ENCODE measurements at places on chromosomes 12 and 14. TPM values are rescaled to one million over a fixed set of nuclear protein-coding genes. Genes with fewer than 3 reads are reported as not detected.
A peak's percentile ranks its signal among the peaks of the same experiment; 100 is the strongest.

DNA sequence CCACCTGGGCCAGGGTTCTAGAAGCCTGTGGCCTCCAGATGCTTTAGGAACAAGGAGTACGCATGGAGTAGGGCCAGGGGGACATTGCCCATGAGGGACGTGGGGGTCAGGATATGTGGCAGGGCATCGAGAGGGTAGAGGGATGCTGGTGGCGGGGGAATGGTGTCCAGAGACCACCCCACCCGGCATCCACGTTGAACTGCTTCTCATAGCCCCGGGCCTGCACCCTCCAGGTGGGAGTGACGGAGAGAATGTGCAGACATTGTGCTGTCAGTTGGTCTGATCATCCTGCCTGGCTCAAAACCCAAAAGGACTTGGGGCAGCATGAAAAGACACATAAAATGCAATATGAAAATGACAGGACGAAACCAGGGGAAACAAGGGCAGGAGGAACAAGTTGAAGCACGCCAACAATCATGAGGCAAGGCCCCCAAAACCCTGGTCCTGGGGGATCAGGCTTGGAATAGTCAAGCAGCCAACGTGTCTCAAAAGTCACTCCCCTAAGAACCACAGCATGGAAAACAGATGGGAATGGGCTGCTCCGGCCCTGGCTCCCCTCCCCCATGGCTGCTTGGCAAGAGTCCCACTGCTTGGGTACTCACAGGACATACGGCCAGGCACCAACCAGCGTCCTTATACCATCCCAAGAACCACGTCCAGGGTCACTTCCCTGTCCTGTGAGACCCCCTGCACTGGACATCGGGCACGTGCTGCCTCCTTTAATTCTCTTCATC lies 117.9 kb downstream of the DICER1 start:
- no peak for DNase-seq

TAS2R19 gene
- total RNA-seq = 2.6 TPM

DNA sequence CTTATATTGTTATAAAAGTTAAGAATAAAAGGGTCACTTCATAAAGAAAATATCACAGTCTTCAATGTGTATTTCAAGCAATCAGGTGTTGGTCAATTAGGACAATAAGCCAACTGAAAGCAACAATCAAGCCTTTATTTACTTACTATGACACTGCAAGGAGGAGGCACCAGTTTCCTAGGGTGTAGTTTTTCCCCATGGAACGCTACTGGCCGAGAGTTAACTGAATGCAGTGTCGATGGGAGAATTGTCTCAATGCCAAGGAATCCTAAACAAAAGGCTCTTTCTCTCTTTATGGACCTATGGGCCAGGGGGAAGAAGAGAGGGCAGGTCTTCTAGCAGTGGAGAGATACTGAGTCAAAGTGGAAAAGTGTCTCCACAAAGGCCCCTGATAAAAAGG lies 142.4 kb downstream of the CMAS start:
- no peak for DNase-seq

- no peak for DNase-seq
Observed at GRCh38 chr14:96161636-96162035, 43.0 kb upstream of the BDKRB2 start.

DNA sequence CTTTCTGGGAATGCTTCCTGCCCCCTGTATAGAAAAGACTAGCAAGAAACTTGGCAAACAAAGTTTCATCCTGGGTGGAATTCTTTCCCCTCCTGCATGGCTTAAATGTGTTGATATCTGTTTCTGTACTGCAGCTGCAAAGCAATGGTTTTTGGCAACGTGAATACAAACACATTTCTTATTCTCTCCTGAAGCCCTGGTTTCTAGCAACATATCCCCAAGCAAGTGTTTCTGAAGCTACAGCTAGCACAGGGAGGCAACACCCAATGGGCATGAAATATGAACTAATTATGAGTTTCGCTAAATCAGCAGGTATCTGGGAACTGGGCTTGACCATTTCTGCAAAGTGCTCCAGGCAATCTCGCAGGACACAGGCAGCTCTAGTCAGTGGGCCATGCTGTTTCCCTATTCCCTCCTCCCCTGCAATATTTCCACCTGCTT lies 392.3 kb upstream of the TMPO start:
- DNase-seq = no peak

DNA sequence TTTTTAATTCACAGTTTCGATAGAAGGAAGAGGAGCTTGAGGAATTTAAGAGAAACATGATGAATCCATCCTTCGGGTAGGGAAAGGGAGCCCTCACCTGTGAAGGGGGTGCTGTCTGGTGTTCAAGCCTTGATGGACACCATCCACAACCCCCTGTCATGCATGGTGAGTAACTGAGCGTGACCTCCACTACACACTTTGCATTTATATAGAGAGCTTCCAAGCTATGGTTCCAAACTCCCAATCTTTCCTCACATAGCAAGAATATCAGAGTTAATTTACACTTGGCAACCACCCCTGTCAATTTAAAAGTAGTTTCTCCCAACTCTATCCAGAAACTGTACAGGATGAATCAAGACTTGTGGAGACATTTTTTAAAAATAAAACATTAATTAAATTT lies 13.1 kb upstream of the NID2 start:
- DNase-seq = no peak

C12orf75 gene
- total RNA-seq = 349 TPM

GRCh38 chr12:22803725-22804124 lies 178.8 kb downstream of the ETNK1 start:
- DNase-seq = no peak

ACOT6 gene
- not detected for total RNA-seq

GRCh38 chr12:50988051-50988450 lies 35.7 kb downstream of the HIGD1C start:
- DNase-seq = peak; percentile 75

GRCh38 chr14:20662968-20663732 lies 21.2 kb upstream of the RNASE4 start:
- peak; percentile 72 for DNase-seq

GRCh38 chr12:33602515-33602914 lies 162.9 kb upstream of the SYT10 start:
- no peak for DNase-seq

- DNase-seq = no peak
Observed at GRCh38 chr14:88856786-88857366, 32.4 kb downstream of the TTC8 start.

DNA sequence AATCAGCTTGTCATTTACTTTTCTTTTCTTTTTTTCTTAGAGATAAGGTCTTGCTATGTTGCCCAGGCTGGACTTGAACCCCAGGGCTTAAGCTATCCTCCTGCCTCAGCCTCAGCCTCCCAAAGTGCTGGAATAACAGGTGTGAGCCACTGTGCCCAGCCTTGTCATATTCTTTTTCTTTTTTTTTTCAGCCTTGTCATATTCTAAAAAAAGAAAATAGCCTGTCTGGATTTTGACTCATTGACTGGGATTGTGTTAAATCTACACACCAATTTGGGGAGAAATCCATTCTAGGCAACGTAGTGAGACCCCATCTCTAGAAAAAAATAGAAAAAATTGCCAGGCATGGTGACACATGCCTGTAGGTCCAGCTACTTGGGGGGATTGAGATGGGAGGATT lies 24.1 kb downstream of the ATP5MC2 start:
- peak; percentile 16 for DNase-seq

- DNase-seq = no peak
Observed at GRCh38 chr14:66696326-66696725, 188.4 kb downstream of the GPHN start.

GRCh38 chr14:106622200-106622745 lies 1095.9 kb downstream of the TMEM121 start:
- DNase-seq = no peak

SDS gene
- total RNA-seq = not detected

GRCh38 chr12:116284396-116284795 lies 6.9 kb upstream of the MED13L start:
- no peak for DNase-seq

C1QL4 gene
- not detected for total RNA-seq

GRCh38 chr12:1122786-1123185 lies 131.8 kb downstream of the ERC1 start:
- DNase-seq = no peak

- peak; percentile 45 for DNase-seq
Observed at GRCh38 chr14:89600950-89601826, 184.2 kb upstream of the FOXN3 start.

GRCh38 chr12:27359578-27360340 lies 27.1 kb downstream of the BMAL2 start:
- DNase-seq = peak; percentile 40

GZMB gene
- not detected for total RNA-seq

DNA sequence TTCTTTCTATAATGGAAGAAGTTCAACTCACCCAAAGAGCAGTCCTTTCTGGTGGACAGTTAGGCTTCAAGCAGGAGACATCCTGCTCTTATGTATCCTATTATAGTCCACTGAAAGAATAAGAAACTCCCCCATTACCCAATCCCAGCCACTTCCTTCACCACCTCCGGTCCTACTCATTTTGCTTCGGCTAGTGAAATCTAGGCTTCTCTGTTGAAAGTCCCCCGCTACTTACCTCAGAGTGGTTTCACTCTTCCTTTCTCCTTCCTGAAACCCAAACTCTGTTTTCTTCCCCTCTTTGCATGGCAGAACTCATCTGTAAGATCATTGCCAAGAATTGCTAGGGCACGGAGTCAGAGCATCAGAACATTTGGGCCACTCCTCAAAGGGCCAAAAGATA lies at the start of gene GPR84:
Gene GPR84, minus strand, starts transcription at position 74 of the 400 bp plus-strand sequence. CDS start 635 bp downstream, outside the sequence.
- DNase-seq = no peak

- DNase-seq = no peak
Observed at GRCh38 chr12:28209782-28210181, 19.5 kb downstream of the CCDC91 start.

SPX gene
- 0.63 TPM for total RNA-seq

INHBE gene
- total RNA-seq = 0.76 TPM

KRT85 gene
- not detected for total RNA-seq

DNA sequence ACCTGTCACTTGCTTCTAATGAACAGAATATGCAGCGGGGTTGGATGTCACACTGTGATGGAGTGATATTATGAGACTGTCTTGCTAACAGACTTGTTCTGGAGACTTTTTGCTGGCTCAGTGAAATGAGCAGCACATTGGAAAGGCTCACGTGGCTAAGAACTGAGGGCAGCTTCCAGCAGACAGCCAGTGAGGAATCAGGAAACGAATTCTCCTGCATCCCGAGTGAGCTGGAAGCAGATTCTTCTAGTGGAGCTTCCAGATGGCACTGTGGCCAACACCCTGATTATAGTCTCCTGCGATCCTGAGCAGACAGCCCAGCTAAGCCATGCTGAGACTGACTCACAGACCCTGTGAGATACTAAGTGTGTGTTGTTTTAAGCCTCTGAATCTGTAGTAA lies 16.1 kb upstream of the TSPAN9 start:
- DNase-seq = peak; percentile 83

FOXN4 gene
- not detected for total RNA-seq

- no peak for DNase-seq
Observed at GRCh38 chr14:73613419-73613963, 1.2 kb downstream of the ACOT6 start.

GRCh38 chr12:82996168-82996812 lies 309.6 kb downstream of the TMTC2 start:
- no peak for DNase-seq

DNA sequence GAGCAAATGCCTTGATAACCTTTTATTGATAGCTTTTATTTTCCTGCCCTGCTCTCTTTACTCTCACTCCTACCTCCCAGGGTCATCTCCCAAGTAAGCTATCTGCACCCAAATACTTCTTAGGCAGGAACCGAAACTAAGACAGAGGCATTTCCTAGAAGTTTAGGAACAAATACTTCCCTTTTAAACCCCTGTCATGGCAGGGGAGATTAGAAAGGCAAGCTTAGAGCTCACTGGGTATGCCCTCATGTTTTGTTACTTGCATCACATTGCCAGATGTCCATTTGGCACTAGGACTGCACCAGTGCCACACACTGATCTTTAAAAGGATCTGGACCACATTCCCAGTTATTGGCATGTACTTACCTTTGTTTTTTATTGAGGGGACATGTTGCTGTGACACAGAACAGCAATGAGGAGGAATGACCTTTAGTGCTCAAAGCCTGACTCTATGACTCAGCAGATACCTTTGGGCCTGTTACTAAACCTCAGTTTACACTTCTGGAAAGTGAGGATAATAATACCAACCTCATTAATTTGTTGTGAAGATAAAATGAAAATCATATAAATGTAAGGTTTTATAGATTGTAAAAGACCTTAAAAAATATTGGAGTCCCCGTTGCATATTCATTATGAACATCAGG lies 40.9 kb upstream of the MBIP start:
- no peak for DNase-seq

DNA sequence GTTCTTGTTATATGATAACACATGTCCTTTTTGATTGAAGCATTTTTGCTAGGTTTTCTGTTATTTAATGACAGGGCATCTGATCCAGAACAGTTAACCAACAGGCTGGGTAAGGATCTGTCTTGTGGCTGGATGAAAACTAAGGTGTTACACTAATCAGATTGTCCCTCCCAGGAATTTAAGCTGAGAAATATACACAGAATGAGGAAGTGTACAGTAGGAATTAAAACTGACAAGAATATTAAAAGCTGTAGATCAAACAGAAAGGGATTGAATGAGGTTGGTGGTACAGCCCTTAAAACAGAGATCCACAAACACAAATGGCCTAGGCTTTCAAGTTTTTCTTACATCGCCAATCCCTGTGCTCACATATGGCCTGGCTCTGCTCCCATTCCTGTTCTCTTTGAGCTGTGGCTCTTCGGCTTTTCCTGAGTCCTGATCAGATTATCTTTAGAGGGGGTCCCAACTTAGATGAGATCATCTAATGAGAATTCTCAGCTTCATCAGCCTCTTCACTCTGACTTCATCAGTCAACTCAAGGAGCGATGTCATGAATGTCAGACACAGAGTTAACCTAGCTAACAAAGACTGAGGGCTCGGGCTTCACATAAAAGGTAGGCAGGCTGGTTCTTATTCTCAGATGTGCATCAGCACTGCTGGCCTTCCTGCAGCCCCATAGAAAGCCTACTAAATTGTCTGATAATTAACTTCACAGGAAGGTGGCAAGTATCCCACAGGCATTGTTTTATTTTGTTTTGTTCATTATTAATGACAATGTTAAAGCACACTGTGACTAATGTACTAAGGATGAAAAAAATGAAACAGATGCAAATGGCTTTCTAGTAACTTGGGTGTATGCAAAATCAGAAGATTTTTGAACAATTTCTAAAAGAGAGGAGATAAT lies 11.4 kb downstream of the PYGL start:
- DNase-seq = no peak

CEBPE gene
- total RNA-seq = not detected

- no peak for DNase-seq
Observed at GRCh38 chr12:120498870-120499515, 3.1 kb downstream of the DYNLL1 start.

GDF3 gene
- total RNA-seq = not detected

BEST3 gene
- total RNA-seq = not detected

- DNase-seq = no peak
Observed at GRCh38 chr12:52744493-52745156, 32.5 kb downstream of the KRT76 start.

GRCh38 chr12:3130057-3130830 lies 53.1 kb downstream of the TSPAN9 start:
- no peak for DNase-seq

MMP17 gene
- 52.1 TPM for total RNA-seq

BHLHE41 gene
- 1.6 TPM for total RNA-seq

All from GM23248 (cell line).